Endothelial cell of umbilical vein (primary cell): ENCODE measurements at places on chromosomes 1 and 21.

DNA sequence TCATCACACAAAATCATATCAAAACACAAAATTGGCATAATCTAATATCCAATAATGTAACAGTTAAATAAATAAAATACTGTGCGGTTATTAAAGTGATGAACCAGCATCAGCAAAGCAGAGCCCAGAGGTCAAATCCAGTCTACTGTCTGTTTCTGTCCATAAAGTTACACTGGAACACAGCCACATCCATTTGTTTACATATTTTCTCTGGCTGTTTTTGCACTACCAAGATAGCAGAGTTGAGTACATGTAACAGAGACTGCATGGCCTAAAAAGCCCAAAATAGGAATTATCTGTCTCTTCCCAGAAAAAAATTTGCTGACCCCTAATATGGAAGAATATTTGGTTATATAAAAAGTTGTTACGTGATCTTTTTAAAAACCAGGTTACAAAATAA lies 242.2 kb upstream of the DMRTA2 start:
- no peak for DNase-seq

DNA sequence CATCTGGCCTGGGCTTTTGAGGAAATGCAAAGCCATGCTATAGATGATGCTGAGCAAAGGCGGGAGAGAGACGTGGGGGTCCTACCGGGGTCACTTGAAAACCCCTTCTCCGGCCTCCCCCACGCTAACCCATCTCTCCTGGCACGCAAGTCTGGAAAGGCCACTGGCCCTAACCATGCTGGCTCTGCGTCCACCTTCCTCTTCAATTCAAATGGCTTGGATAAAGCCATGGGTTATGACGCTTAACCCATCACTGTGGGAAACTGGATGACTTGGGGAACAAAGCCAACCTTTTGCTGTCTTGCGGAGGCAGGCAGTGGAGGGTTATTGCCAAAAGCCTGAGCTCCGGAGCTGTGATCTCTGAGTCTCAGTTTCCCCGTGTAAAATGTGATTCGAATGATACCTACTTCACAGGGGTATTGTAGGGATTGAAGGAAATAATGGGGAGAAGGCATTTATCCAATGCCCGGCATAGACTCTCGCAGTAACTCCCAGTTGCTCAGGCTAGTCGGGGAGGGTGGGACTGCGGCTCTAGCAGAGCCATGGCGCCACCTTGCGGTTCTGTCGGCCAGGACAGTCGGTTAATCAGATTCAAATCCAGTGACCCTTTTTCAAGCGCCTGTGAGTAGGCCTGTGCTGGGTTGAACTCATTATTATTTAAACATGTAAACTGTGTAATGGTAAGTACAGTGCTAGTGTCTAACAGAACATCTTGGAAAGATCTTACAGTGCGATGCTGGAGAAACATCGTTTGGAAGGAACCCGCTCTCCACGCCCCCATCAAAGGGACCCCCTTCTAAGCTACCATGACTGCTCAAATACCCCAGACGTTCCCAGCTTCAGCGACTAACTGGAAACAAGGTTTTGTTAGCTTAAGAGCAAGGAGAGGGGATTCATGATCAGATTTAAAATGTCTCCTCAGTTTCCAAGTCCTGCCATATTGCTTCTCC lies 20.3 kb downstream of the NEK2 start:
- DNase-seq = peak; percentile 87

GRCh38 chr1:170134521-170134920 lies 11.2 kb upstream of the NTMT2 start:
- DNase-seq = no peak

DNA sequence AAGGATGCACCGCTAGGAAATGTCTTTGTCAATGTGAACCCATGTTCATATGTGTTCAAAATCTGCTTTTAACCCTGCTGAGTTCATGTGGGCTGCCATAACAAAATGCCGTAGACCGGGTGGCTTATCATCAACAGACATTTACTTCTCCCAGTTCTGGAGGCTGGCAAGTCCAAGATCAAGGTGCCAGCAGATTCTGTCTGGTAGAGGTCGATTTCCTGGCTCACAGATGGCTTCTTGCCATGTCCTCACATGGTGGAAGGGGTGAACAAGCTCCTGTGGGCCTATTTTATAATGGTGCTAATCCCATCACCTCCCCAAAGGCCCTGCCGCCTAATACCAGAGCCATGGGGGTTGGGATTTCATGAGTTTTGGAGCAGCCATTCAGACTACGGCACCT lies 4.6 kb upstream of the CDCP2 start:
- DNase-seq = no peak

- DNase-seq = no peak
Measured at GRCh38 chr1:154502744-154503115, 518 bp upstream of the SHE start.

DNA sequence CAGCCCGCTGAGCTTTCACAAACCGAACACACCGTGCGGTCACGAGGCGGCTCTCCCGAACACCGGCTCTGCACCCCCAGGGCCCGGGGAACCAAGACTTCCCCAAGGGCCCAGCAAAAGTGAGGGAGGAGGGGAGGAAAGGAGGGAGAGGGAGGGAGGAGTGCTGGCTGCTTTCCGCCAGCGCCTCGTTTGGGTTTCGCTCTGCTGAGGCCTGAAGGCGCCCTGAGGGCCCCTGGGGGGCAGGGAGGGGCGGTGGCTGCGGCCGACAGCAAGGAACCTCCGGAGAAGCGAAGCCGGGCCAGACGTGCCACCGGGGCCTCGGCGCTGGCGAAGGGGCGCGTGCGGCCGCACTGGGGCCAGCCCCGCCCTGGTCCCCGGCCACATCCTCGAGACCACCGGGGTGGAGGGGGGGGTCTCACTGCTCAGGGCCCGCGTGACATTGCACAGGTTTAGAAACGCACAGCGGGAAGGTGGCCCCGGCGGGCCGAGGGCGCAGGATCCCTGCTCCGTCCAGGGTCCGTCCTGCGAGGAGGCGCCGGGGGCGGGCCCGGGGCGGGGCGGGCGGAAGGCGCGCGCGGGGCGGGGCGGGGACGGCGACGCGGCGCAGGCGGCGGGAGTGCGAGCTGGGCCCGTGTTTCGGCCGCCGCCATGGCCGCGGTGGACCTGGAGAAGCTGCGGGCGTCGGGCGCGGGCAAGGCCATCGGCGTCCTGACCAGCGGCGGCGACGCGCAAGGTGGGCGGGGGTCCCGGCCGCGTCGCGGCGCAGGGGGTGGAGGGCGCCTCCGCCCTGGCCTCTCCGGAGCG lies at the start of gene PFKL:
TSS of gene PFKL (plus strand) at position 596 of the 804 bp plus-strand sequence. CDS start at position 649, 53 bp downstream.
- peak; percentile 38 for DNase-seq

GRCh38 chr1:182764029-182764727 lies 25.4 kb upstream of the NPL start:
- DNase-seq = no peak

- no peak for DNase-seq
Measured at GRCh38 chr1:77794550-77794949, 15.1 kb downstream of the MIGA1 start.

DNA sequence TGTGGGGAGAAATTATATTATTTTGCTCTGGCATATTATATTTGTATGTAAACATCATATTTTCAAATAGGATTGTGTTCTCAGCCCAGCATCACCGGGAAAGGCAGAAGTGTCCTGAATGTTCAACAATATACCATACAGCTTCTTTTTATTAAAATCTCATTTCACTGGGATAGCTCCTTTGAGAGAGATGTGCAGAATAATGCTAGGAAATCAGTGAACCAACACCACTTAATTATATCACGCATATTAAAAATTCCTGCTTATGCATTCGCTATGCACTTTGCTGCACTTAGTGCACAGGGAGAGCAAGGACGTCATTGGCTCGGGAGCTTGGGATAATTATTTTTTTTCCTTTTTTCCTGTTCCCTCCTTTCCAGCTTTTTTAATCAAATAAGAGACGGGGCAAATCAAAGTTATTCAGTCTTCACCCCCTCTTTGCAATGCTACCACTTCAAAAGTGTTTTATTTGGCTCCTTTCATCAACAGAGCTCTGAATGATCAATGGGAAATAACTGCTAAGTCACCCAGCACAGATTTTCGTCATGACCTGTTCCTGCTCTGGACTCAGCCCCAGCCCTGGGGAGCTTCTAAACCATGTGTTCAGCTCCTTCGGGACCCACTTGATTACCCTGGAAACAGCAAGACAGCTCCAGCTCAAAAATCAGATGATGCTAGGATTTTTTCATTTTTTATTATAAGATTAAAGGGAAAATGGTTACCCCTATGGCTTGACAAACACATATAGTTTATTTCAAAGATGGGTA lies 165.5 kb upstream of the DUSP10 start:
- no peak for DNase-seq

DNA sequence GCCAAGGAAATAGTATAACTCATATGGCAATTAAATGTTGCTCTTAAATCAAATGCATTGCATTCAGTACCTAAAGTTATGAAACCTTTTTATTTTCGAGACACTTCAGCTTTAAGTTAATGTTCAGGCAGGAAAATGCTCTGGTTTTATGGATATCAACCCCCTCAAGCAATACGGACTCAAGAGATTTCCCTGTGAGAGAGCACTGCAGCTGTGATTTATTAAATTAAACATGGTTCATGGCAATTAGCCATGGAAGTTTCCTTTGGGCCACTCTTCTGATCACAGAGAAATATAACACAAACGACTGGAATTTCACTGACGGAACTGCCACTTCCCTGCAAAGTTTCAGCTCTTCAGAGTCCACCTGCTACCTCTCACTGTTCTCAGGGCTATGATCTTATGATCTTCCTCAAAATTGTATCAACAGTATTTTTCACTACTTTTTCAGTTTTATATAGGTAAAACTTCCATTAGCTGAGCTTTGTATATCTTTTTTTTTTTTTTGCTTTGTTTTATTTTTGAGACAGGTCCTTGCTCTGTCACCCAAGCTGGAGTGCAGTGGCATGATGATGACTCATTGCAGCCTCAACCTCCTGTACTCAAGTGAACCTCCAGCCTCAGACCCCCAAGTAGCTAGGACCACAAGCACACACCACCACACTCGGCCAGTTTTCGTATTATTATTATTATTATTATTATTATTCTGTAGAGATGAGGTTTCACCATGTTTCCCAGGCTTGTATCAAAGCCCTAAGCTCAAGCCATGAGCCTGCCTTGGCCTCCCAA lies 923.1 kb upstream of the TMPRSS15 start:
- DNase-seq = no peak

DNA sequence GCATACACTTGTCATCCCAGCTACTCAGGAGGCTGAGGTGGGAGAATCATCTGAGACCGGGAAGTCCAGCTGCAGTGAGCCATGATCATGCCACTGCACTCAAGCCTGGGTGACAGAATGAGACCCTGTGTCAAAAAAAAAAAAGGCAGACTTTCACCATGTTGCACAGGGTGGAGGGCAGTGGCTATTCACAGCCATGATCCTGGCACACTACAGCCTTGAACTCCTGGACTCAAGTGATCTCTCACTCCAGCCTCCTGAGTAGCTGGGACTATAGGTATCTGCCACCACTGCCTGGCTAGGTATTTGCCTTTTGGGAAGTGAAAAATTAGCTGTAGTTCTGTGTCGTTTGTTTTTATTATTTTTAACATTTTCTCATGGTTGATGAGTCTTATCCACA lies 19.1 kb downstream of the SPATA45 start:
- DNase-seq = no peak

- no peak for DNase-seq
Measured at GRCh38 chr1:121445679-121446078, 260.9 kb downstream of the SRGAP2C start.

DNA sequence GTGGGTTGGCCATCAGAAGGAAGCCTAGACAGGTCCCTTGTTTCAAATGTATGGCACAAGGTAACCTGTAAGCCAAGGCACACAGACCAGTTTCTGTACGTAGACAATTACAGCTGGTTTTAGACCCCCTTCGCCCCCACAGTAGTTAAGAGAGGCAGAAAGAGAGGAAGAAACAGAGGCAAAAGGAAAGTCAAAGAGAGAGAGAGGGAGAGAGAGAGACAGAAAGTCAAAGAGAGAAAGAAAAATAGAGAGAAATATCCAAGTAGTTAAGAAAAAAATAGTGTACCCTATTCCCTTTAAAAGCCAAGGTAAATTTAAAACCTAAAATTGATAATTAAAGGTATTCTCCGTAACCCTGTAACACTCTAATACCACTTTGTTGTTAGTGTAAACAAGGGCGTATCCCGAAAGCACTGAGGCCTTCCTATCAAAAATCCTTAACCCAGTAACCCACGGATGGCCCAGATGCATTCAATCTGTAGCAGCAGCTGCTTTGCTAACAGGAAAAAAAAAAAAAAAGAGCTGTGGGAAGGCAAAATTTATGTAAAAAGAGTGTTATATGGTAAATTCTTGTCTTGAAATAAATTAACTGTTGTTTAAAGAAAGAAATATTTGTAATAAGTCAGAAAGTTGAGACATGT lies 49.4 kb downstream of the ADCY10 start:
- DNase-seq = no peak

DNA sequence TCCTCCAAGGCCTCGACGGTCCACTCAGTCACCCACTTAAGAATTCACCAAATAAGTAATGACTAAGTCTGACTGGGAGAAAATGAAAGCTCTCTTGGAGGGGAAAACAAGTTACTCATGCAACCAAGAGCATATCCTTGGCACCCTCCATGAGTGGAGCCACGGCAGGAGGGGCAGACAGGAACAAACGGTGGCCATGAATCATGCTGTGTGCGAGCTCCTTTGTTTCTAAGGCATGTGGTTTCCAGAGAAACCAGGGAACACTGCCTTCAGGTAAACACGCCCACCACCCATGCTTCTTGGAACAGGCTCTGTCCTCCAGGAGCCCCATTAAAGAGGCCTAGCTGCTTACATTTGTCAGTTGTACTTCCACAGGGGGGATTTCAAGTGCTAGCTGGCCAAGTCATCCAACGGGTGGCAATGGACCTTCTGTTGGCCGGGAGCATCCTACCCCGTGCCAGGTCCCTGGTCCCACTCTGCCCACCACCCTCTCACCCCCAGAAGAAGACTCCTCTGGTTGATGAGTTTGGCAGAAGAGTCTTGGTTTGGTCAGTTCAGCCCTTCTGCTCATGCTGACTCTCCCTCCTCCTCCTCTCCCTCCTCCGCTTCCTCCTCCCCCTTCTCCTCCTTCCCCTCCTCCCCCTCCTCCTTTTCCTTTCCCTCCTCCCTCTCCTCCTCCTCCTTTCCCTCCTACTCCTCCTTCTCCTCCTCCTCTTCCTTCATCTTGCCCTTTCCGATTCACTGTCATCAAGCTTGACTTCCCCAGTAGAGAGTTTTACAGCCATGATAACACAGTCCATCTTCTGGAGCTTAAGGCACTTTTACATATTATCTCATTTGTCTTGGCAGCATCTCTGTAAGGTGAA lies 107.6 kb downstream of the CCDC185 start:
- peak; percentile 55 for DNase-seq

- DNase-seq = no peak
Measured at GRCh38 chr1:81296601-81297000, 504.1 kb upstream of the ADGRL2 start.

- DNase-seq = no peak
Measured at GRCh38 chr1:26630634-26631033, 65.2 kb upstream of the ARID1A start.

- DNase-seq = no peak
Measured at GRCh38 chr1:28163496-28164161, 12.9 kb downstream of the PTAFR start.

DNA sequence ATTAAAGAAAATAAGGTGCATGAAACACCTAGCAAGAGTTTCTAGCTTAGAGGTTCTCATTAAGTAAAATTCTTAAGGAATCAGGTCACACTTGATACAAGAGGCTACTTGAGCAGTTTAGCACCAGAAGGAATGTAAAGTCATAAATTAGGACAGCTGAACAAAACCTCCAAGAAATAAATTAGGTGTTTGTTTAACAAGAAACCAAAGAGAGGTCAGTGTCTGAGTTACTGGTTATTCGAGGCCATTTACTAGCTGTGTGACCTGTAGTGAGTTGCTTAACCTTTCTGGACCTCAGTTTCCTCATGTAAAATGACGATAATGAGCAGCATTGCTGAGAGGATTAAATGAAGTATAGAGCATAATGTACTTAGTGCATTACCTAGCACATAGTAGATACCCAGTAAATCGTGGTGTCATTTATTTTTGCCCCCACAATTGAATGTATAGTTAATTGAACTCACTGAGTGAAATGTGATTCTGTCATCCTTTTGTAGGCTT lies 908 bp upstream of the ELK4 start:
- peak; percentile 48 for DNase-seq
